Heart right ventricle (tissue), 16 donors: ENCODE measurements at places on chromosomes 1 and 21.

- no peak for DNase-seq
These were observed 24.7 kb upstream of the HMGN1 start for GRCh38 chr21:39373634-39374033.

DNA sequence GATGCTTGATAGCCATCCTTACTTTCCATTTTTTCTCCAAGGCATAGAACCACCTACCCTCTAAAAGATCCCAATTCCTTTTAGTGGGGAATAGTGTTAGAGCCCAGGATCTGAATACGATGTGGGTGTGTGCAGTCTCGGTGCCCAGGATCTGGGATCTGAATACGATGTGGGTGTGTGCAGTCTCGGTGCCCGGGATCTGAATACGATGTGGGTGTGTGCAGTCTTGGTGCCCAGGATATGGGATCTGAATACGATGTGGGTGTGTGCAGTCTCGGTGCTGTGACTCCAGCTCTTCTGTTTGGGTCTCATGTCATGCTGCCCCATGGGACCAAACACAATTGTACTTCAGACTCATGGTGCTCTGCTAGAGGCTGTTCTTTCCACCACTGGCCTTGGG, 265.5 kb downstream of the TRABD2B start:
- DNase-seq, result no peak

- no peak for DNase-seq
These were observed 182.6 kb upstream of the LYPLAL1 start for GRCh38 chr1:218991089-218991488.

- no peak for DNase-seq
These were observed 88.9 kb downstream of the PIK3R3 start for GRCh38 chr1:46043458-46044017.

DNA sequence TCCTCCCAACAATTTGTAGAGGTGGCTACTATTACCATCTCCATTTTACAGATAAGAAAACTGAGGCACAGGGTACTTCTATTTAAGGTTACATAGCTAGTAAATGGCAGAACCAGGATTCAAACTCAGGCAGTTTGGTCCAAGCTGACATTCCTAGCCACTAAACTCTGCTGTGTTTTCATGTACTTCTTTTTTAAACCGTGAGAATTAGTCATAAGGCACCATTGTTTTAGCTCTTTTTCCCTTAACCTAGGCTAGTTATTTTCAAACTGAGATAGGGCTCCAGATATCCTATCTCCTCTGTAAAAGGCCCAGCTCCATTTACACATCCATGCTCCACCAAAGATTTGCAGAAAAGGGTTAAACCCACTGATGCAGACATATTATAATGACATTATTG, 92.9 kb downstream of the PTPN14 start:
- DNase-seq, result no peak

DNA sequence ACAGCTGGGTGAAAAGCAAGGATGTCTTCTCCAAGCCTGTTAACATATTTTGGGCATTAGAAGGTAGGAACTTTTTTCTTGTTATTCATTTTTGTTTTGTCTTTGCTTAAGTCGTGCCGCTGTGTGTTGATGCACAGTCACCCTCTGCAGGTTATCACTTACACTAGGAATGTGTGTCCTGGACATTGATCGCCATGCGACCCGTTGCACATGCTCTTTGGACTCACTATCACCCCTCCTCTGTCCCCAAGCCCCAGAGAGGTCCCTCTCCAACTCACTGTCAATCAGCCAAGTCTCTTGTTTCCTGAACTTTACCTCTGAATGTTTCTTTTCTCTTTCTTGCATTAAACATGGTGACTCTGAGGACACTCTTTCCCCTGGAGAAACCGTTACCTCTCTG, 40.0 kb upstream of the CD101 start:
- no peak for DNase-seq

- no peak for DNase-seq
These were observed 56.7 kb downstream of the SRSF11 start for GRCh38 chr1:70277875-70278274.

DNA sequence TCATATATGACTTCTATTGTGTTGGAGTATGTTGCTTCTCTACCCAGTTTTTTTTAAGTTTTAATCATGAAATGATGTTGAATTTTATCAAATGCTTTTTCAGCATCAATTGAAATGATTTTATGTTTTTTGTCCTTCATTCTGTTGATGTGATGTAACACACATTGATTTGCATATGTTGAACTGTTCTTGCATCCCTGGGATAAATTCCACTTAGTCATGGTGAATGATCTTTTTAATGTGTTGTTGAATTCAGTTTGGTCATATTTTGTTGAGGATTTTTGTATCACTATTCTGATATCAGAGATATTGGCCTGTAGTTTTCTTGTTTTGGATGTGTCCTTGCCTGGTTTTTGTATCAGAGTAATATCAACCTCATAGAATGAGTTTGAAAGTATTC, 46.6 kb upstream of the CD55 start:
- no peak for DNase-seq

GRCh38 chr1:177794376-177794991, 175.4 kb downstream of the SEC16B start:
- no peak for DNase-seq

GRCh38 chr1:185727726-185728125, 6.5 kb upstream of the HMCN1 start:
- no peak for DNase-seq

GRCh38 chr1:152014943-152015342, 21.3 kb upstream of the S100A10 start:
- DNase-seq, result no peak
